Dermis microvascular lymphatic vessel endothelial cell (primary cell): ENCODE measurements at places on chromosomes 11 and 22. TPM values are rescaled to one million over a fixed set of nuclear protein-coding genes. Genes with fewer than 3 reads are reported as not detected.

The MCAM gene
- total RNA-seq: 133 and 200 TPM in 2 replicates

The DAGLA gene
- 1.7 and 3.2 TPM in 2 replicates for total RNA-seq

The TCN2 gene
- total RNA-seq: 18.2 and 29.5 TPM in 2 replicates

The OR4C5 gene
- total RNA-seq: not detected in 2 replicates

The CSKMT gene
- total RNA-seq: 4.8 and 4.9 TPM in 2 replicates
